NAMALWA (cell line): ENCODE measurements at places on chromosomes 5 and 9.

- no peak for DNase-seq
Measured at GRCh38 chr9:120441426-120442307, 138.3 kb downstream of the CDK5RAP2 start.

DNA sequence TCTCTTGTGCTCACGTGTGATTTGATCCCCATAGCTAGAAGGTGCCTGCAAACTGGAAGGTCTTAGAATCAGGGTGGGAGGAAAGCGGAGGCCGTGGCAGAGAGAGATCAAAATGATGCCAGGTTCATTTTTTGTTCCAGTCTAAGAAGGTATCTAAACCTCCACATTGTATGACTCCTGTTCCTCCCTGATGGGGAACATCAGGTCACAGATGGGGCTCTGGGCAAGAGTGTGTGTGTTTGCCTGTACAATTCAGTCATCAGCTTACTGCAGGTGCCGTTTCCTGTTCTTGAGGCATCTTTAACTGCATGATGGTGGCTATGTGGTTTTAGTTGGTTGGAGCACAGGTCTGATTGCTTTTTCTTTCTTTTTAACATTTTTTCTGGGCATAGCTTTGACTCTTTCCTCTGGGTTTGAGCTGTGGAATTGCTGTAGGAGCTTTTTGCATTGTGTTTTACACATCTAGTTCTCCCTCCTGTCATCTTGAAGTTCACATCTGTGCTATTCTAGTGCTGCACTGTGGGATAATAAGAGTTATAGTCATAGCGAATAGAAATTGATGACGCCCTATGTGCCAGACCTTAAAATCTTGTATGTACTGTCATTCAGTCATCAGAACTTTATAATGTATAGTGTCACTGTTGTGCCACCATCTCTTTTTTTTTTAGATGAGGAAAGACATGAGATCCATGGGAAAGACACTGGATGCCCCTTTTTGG, 30.8 kb downstream of the ARHGAP26 start:
- DNase-seq, result peak; percentile 73

GRCh38 chr5:141135030-141135717, at the start of gene PCDHB5:
Gene PCDHB5, plus strand, starts transcription at chr5:141135206. Its CDS starts 229 bp downstream, at chr5:141135435.
- peak; percentile 29 for DNase-seq

DNA sequence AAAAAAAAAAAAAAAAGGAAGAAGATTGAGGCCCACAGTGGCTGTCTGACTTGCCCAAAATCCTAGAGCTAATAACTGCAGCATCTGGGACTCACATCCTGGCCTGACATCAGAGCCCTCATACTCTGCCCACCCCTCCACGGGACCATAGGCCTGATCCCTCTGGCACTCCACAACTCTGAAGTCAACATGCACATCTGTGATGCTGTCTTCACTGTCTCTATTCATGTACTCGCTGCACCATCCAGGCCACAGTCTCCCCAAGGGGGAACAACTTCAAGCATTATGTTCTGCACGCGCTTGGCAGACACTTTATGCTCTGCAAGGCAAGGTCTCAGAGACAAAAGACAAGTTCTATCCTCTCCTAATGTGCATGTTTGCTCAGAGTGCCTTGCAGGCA, 158.2 kb downstream of the SPOCK1 start:
- DNase-seq, result no peak

DNA sequence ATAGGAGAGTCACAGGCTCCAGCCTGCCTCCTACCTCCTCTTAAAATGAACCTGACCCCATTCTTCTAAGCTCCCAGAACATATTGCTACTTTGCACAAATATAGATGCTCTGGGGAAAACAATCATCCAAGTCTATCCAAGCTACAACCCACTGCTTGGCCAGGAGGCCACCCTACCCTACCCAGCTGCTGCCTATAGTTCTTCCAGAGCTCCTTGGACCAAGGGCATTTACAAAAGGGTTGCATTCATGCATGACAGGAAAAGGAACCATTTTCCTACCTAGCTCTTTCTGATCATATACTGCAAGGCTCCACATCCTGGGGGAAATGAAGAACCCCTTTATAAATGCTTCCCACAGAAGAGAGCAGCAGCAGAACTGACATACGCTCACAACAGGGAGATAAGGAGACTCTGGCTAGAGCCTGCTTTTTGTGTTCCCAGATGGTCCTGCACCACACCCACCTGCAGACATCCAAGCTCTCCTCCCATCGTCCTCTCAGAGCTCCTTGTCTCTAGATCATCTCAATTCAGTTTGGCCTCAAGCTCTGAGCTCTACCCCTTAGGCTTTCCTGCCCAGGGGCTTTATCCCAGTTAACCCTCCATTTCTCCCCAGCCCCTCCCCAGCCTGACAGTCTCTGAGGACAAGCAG, 185.5 kb downstream of the SPOCK1 start:
- DNase-seq, result no peak

DNA sequence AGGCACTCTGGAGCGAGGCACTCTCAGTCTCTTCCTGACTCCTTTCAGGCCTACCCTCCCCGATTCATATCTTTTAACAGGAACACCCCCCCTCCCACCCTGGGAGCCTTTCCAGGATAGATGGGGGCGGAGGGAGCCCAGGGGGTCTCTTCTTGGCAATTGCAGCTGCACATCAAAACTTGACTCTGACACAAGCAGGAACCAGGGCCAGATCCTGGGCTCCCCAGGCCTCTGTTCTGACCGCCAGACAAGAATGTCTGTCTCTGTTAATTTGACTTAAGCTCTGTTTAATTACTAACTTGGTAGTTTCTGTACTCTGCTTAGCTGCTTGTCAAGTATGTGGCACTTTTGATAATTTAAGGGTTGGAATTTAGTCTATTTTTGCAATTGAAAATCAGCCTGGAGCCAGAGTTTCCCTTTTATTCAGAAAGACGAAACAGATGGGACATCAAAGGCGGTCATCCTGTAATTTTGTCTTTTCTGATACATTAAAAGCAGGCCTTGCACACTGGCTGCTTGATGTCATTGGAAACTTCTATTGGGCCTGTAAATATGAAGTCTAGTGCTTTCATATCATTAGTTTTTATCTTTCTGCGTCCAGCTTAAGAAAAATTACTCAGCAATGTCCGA, 43.3 kb downstream of the ACTL7B start:
- DNase-seq, result no peak

DNA sequence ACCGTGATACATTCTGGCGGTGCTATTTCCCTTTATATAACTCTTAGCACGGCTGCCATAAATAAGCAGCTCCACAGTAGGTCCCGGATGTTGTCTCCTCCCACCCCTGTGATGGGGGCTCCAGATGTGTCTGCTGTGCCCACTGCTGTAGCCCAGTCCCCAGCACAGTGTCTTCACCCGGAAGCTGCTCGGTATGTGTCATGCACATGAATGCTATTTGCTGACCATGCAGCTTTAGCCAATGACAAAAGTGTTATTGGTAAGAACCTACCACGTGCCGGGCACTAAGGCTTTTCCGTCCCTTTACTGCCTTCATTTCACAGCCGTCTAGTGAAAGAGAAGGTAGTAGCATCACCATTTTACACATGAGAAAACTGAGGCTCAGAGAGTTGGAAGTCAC, 20.2 kb downstream of the HRH2 start:
- DNase-seq, result no peak

DNA sequence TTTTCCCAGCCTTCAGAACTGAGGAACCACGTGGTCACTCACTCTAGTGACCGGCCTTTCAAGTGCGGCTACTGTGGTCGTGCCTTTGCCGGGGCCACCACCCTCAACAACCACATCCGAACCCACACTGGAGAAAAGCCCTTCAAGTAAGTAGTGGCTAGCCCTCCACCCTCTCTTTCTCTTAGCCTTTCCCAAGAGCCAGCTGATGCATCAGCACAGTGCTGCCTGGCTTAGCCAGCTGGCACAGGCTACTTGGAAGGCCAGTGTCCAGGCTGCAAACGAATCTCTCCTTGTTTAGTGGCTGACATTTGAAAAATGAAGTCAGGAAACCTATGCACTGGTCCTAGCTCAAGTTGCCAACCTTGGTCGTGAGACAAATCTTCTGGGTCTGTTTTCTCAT, 91.1 kb downstream of the PRDM6 start:
- DNase-seq, result no peak

- DNase-seq, result peak; percentile 52
Measured at GRCh38 chr5:102561894-102562760, 63.3 kb upstream of the SLCO6A1 start.

DNA sequence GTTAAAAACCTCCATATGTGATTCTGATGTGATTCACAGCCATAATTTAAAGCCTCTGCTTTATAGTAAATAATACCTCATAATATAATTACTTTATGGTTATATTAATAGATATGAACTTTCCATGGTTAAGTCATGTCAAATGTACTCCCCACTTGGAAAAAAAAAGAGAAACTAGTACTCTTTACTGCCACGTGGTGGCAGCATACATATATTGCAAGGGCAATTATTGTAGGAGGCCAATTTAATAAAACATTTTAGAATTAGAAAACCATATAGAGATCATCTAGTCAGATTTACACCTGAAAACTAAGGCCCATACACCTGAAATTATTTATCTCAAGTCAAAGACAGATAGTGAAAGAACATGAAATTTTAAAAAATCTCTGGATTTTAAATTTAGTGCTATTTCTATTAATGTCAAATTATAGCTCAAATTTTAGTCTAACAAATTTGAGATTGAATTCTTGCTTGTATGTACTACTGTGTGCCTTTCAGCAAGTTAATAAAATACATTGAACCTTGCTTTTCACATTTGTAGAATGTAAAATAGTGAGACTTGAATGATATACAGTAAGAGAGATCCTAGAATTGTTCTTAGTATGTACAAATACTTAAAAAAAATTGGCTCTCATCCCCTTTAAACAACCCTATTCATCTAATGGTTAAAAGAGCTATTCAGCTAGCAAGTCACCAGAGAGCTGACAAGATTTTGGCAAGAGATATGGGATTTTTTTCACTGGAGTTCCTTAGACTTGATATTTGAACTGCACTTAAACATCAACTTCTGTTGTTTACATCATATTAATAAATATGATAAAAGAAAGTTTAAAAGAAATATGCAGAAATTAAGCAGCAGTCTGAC, 603.8 kb downstream of the TLE4 start:
- DNase-seq, result peak; percentile 61

DNA sequence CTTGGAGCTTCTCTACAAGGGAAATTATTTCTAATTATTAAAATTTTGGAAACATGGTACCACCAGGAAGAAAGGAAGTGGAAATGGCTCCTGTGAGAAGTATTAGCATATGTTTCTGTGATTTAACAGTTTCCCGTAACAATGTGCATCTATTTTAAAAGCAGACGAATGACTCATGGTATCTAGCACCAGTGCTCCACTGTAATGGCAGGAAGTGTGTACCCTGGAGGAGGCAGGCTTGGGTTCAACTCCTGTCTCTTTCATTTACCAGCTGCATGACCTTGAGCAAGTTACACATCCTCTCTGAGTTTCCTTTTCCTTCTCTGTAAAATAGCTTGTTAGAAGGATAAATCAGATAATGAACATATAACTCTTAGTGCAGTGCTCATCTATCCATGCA, 41.0 kb upstream of the ANGPTL2 start:
- peak; percentile 41 for DNase-seq

- DNase-seq, result no peak
Measured at GRCh38 chr9:95845751-95846150, 29.7 kb upstream of the ERCC6L2 start.

DNA sequence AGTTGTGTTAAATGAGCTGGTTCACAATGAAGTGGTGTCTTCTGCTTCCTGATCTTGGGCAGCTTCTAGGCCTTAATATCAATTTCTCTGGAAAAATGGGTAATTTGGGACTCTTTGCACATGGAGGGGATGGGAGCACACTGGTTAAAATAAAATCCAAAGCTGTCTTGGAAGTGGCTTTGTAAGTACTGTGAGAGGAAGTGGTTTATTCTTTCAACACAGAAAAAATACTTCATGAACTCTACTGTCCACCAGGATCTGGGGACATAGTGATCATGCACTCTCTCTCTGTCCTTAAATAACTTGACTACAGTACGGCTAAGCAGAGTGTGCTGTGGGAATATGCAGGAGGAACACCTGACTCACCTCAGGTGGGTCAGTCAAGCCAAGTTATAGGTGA, 2.4 kb downstream of the PCYOX1L start:
- DNase-seq, result no peak

GRCh38 chr5:42974536-42974935, 65.6 kb downstream of the ANXA2R start:
- no peak for DNase-seq

- no peak for DNase-seq
Measured at GRCh38 chr5:58066557-58066956, 393.3 kb downstream of the PLK2 start.

GRCh38 chr5:143448518-143448917, 45.0 kb upstream of the NR3C1 start:
- DNase-seq, result peak; percentile 46

DNA sequence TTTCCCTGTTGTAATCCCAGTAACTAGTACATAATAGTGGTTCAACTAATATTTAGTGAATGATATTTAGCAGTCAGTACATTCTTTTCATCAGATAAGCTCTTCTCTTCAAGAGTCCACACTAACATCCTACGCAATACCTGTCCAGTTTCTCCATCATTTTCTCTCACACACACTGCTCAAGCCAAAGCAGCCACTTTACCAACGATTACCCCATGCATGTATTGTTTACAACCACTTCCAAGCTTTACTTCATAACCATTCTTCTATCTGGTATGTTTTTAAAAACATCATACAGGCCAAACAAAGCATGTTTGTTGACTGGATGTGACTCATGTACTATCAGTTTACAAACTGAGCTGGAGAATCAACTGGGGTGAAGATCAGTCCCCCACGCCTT, 7.3 kb downstream of the UBTD2 start:
- DNase-seq, result no peak

DNA sequence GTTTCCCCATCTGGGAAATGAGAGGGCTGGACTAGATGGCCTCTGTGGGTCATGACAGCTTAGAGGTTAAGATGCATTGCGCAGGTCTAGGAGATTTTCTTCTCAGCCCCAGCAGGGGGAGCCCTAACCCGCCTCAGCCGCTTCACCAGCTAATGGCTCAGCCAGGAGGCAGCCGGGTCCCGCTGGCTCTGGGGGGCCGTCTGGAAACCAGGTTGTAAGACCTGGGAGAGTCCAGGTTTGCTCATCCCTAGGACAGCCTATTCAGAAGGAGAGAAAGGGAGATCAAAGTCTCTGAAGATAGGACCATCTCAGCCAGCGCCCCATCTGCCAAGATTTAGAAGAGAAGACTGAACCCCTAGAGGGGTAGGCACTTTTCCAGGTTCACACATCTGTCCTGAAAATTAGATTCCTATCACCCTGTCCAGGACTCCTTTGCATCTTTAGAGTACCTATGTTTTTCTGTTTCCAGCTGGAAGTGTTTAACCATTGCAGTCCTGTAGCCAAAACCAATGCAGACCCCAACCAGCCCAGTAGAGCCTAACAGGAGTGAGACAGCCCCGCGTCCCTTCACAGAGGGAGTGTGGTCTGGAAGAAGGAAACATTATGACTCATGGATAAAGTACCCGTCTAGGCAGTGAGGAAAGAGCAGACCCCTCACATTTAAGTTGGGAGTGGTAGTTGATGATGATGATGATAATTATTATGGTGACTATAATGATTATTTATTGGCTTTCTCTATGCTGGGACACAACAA, 27.5 kb downstream of the SPARC start:
- peak; percentile 81 for DNase-seq
